ENCODE measurements at places on chromosomes 2 and 18.

- DNase-seq = no peak
These were observed 18.8 kb downstream of the ZEB2 start for GRCh38 chr2:144501118-144501517.

DNA sequence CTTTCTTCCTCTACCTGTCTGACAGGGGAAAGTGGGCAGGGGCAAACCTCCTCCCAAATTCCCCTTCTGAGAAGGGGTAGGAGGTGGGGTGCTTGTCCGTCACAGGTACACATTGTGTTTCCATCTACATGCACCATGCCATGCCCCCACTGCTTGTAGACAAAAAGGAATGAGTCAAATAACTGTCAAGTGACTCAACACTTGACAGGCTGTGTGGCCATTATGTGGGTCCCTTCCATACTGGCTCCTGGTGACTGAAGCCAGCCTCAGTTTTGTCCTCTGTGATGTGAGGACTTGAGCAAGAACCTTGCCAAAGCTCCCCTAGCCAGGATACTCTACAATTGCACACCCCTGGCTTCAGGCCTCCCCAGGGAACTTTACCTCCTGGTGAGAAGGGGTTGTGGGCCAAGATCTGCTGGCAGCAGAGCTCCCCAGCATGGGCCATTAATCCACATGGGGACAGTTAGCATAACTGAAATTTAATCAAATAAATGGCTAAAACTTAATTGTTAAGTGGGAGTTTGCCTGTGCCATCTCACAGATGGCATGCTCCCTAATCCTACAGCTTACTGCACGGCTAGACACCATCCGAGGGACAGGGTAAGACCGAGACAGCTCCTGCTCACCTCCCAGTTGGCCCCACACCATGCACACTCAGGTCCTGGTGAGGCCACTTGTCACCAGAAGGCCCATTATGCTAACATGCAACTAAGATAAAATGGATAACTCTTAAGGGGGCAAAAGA is 140.2 kb downstream of the BCL11A start:
- no peak for DNase-seq

DNA sequence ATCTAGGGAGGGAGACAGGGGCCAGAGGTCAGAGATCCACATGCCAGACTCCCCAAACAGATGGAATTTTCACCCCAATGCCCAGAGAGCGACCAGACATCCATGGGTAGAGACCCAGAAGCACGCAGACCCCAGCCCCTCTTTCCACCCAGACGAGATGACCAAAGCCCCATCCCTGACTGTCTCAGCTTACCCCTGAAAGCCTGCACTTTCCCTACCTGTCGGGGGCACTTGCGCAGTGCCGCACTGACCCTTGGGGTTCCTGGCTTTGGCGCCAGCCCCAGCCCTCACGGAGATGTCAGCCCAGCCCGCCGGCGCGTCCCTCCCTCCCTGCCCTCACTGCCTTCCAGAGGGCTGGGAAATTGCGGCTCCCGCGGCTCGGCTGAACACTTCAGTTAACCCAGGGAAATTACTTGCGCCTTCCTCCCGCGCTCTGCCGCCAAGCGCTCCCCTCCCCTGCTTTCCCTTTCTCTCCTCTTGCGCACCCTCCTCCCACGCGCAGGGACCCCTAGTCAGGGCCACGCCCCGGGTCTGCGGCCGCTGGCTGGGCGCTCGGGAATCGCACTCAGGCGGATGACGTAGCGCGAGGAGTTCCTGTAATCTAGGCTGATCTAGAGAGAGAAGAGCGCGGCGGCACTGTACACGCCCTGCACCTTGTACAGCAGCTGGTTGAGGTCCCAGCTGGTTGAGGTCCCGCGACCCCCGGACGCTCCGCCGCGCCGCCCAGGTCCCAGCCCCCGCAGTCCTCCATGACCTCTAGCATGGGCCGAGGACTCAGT is 12.0 kb downstream of the ALPG start:
- peak; percentile 51 for DNase-seq

DNA sequence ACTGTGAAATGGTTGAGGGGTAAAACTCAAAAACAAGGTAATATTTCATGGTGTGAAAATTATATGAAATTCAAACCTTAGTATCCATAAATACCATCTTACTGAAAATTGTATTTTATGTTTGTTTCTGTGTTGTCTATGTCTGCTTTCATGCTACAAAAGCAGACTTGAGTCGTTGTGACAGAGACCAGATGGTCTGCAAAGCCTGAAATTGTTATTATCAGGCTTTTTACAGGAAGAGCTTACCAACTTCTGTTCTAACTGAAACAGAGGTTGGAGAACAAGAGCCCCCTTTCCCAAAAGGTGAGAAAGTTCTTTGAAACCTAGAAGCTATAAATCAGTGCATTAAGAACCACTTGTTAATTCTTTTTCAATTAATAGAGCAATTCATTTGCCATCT is 110.0 kb downstream of the COL4A4 start:
- DNase-seq = no peak

DNA sequence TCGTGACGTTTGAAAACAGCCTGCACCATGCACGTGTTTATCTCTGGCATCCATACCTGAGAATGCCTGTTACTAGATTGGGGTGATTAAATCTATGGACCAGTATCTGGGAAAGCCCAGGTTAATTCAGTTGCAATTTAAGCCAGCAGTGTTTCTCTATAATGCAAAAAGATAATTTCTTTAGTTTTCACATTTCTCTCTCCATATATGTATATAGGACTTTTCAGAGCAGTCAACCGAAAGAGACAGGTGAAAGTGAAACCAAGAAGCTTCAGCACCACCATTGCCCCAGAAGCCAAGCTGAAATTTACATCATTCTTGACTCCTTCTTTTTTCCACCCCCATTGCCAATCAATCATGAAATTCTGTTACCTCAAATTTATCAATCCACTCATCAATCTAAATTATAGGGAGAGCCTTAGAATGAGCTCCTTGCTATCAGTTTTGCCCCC is 2.7 kb upstream of the LRP2 start:
- DNase-seq = no peak

DNA sequence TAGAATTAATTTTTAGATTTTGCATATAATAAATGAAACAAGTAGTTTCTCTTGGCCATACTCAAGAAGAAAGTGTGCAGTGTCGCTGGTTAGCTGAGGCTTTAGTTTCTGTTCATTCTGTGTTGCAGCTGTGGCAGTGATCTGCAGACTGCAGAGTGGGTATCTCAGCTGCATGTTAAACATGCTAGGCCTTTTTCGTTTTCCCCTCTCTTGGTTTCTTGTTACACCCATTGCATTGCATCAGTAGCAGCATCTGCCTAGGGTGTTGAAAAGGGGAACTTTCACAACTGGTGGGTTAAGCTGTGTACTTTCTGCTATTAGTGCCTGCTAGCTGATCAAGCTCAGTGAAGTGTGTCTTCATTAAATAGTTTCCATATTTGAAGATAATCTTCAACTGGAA is 51.3 kb downstream of the ACSL3 start:
- DNase-seq = peak; percentile 79

GRCh38 chr2:71607151-71607889 is 154.0 kb downstream of the DYSF start:
- no peak for DNase-seq

DNA sequence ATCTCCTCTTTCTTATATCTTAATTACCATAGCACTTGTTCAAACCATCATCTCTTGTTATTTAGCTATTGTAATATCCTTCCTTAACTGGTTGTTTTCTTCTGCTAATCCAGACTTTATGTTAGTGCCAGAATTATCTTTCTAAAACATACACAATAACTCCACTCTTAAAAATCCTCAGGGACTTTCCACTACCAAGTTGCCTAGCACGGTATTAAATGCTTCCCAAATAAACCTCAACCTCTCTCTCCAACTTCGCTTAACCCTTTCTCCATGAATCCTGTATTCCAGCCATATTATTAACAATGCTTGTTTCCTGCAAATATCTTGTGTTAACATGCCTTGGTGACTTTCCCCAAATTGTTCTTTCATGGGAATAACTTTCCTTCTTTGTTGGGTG is 84.5 kb downstream of the FAM228A start:
- DNase-seq = peak; percentile 32

DNA sequence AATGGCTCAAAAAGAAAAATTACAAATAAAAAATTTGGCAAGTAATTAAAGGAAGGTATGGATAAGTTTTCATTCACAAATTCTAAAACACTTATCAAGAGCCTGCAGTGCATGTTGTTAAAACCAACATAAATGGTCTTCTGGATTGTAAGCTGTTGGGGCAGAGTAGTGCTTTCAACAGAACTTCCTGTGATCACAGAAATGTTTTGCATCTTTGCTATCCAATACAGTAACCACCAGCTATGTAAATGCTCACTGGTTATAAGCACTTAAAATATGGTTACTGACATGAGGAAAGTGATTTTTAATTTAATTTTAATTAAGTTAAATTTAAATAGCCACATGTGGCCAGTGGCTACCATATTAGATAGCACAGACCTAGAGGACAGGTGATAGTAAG is 133.1 kb downstream of the NBAS start:
- DNase-seq = no peak

GRCh38 chr2:114534116-114535084 is 92.0 kb downstream of the DPP10 start:
- peak; percentile 24 for DNase-seq

GRCh38 chr2:104755026-104755878 is 98.7 kb upstream of the POU3F3 start:
- peak; percentile 4 for DNase-seq

- DNase-seq = no peak
These were observed 780.8 kb upstream of the GCFC2 start for GRCh38 chr2:76491503-76491902.

- peak; percentile 91 for DNase-seq
These were observed 66.3 kb upstream of the TCF7L1 start for GRCh38 chr2:85066874-85067351.

- DNase-seq = peak; percentile 40
These were observed 344.4 kb downstream of the RND3 start for GRCh38 chr2:150143087-150143536.

- DNase-seq = no peak
These were observed 163.8 kb downstream of the WDPCP start for GRCh38 chr2:63424329-63425078.

GRCh38 chr2:4831751-4832150 is 860.4 kb upstream of the SOX11 start:
- peak; percentile 29 for DNase-seq

- DNase-seq = no peak
These were observed 52.7 kb downstream of the NAB1 start for GRCh38 chr2:190701586-190701985.

DNA sequence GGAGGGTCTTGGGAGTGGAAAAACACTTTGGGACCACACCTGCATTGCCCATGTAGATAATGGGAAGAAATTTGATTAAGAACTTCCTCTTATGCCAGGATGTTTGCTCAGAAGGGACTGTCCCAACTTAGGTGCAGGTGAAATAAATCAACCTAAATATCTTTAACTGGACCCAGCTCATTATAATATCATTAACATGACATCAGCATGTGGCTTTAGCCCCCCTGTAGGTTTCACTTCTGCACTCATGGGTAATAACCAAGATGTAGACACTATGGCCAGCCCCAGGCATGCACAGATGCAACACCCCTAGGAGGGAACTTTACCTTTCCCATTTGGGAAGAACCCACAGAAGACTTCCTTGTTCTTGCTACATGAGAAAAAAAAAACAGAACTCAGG is 227.4 kb upstream of the ZNF804A start:
- no peak for DNase-seq

DNA sequence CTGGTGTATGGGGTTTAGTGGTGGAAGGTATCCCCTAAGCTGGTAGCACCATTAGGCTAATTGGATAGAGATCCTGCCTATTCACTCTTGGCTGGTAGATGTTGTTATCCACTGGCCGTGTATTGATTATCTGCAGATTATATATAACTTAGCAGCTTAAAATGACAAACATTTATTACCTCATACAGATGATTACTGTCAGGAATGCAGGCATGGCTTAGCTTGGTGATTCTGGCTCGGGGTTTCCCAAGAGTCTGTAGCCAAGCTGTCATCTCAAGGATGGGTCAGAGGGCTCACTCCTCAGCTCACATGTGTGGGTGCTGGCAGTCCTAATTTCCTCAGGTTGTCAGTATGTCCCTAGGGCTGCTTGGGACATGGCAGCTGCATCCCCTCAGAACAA is 465.8 kb downstream of the PARD3B start:
- DNase-seq = no peak

GRCh38 chr2:102147935-102148334 is 5.4 kb downstream of the IL1R1 start:
- no peak for DNase-seq

DNA sequence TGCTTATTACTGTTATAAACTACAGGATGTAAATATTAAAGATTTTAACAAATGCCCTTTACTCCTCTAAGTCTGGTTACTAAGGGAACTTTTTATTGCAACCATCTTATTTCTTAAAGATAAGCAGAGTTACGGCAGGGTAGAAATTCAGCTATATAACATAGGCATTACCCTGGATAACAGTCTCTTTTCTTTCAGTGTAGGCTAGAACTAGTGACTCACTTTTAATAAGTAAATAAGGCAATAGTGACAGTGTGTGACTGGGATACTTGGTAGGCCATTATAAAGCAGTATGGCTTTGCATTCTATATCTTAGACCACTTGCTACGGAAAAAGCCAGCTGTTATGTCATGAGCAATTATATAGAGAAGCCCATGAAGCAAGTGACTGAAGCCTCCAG is 1041.0 kb upstream of the NRXN1 start:
- DNase-seq = no peak

- DNase-seq = no peak
These were observed 60.8 kb downstream of the CEP192 start for GRCh38 chr18:13051950-13052349.

GRCh38 chr2:46706264-46706983 is 209.2 kb downstream of the MCFD2 start:
- no peak for DNase-seq

DNA sequence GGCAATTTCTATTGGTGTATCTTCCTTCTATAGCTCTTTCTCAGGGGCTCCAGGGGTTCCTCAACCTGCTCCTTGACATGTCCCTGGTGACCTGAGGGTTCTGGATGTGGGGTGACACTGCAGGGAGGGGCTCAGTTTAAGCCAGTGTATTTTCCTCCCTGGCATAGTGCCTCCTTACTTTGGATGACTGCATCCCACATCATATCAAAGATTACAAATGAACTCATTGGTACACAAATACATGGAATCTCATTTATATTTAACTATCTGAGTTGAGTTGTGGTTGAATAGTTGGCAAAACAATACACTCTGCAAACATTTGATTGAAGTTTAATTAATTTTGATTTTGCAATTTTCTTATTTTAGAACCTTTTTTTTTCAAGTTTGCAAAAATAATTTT is 268.2 kb upstream of the SKOR2 start:
- DNase-seq = no peak

- no peak for DNase-seq
These were observed 198.3 kb downstream of the MGAT5 start for GRCh38 chr2:134452042-134452733.

DNA sequence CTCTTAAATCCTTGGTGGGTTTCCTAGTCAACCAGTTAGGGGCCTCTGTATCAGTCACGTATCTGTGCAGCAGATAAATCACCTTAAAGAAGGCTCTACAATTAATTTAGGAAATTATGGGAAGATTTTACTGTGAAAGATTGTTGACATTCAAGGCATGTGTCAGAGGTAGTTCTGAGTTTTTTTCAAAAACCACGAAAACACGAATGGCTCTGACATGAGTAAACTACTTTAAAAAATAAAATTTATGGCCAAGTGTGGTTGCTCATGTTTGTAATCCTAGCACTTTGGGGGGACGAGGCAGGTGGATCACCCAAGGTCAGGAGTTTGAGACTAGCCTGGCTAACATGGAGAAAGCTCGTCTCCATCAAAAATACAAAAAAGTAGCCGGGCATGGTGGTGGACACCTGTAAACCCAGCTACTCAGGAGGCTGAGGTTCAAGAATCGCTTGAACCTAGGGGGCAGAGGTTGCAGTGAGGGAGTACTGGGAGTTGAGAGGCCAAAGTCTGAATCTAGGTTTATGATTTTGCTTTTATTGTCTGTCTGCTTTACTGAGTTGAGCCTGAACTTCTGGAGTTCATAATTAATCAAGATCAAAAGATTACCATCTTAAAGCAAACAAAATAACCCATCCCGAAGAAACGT is 77.1 kb downstream of the SPRED2 start:
- DNase-seq = no peak
